Adrenal gland (tissue), 19 donors: ENCODE measurements at places on chromosomes 2 and 18. TPM values are rescaled to one million over a fixed set of nuclear protein-coding genes. Genes with fewer than 3 reads are reported as not detected.

WDR35 gene
- polyA plus RNA-seq, result 3.7 TPM

NMUR1 gene
- polyA plus RNA-seq, result 0.40 TPM

UXS1 gene
- polyA plus RNA-seq, result 5.7 TPM

FOSL2 gene
- 92.8 TPM for polyA plus RNA-seq

ZBTB7C gene
- polyA plus RNA-seq, result 22.6 TPM

SP140L gene
- polyA plus RNA-seq, result 23.4 TPM

ACTG2 gene
- 66.9 TPM for polyA plus RNA-seq

GRCh38 chr2:198173242-198173641 is 368.8 kb downstream of the PLCL1 start:
- H3K36me3 ChIP-seq, result no peaks in the 10 kb centered on the region
- no peak overlapping the region for H3K4me3 ChIP-seq
- H3K27me3 ChIP-seq, result no peaks in the 10 kb centered on the region
- H3K4me1 ChIP-seq, result no peaks in the 10 kb centered on the region

DNA sequence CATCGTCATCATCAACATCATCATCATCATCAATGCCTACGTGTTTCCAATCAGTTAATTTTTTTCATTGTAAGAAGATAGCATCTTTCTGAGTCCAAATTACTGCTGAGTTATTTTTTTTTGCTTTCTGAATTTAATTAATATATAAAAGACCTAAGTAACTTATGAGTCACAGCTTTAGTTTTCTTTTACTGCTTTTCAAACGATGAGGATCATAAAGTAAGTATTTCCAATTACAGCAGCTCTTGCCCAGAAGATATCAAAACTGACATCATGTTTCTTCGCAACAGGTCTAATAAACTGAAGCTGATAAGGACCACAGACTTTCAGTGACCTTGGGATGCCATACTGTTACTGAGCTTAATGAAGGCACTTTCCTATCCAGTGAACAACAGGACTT is 442.2 kb downstream of the DSEL start:
- no peaks in the 10 kb centered on the region for H3K36me3 ChIP-seq
- no peak overlapping the region for H3K27ac ChIP-seq
- no peaks in the 10 kb centered on the region for H3K27me3 ChIP-seq
- H3K4me1 ChIP-seq, result no peaks in the 10 kb centered on the region
- DNase-seq, result no peak

DNA sequence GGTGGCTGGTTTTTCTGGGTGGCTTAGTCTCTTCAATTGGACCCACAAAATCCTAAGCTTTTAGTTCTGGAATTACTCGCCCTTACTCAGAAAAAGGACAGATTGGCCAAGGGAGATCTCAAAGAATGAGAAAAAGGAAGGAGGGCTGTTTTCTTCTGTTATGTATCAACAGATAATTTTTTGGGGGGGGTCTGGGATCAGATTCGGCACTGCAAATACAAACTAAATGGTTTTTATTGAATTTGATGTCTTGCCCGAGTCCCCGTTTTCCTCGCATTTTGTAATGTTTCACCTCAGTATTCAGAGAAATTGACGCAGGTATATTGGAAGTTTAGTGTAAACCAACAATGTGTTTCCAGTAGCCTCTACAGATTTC is 762 bp downstream of the YIPF4 start:
- DNase-seq, result no peak
- no peaks in the 10 kb centered on the region for H3K4me1 ChIP-seq
- no peak overlapping the region for H3K27ac ChIP-seq

- no peaks in the 10 kb centered on the region for H3K4me1 ChIP-seq
- DNase-seq, result no peak
- no peaks in the 10 kb centered on the region for H3K36me3 ChIP-seq
- no peak overlapping the region for H3K4me3 ChIP-seq
- no peaks in the 10 kb centered on the region for H3K27me3 ChIP-seq
Measured at GRCh38 chr2:38797250-38797676, 19.3 kb downstream of the GEMIN6 start.

- no peak for DNase-seq
- H3K27me3 ChIP-seq, result no peaks in the 10 kb centered on the region
- no peak overlapping the region for H3K27ac ChIP-seq
- H3K4me3 ChIP-seq, result no peak overlapping the region
- no peaks in the 10 kb centered on the region for H3K4me1 ChIP-seq
- no peaks in the 10 kb centered on the region for H3K36me3 ChIP-seq
Measured at GRCh38 chr2:66781804-66782203, 346.9 kb downstream of the MEIS1 start.

- H3K4me3 ChIP-seq, result peak within 1 kb of the TSS; percentile 100
- peak; percentile 94 for DNase-seq
- H3K27me3 ChIP-seq, result no peaks in the 10 kb centered on the region
- H3K4me1 ChIP-seq, result no peaks in the 10 kb centered on the region
- peaks cover 24% of the 10 kb centered on the region for H3K36me3 ChIP-seq
Measured at GRCh38 chr2:151409601-151410484, at the start of gene RIF1. Gene RIF1, plus strand, starts transcription at chr2:151409902. Its CDS starts 522 bp downstream, at chr2:151410424.

GRCh38 chr2:163401481-163401880 is 334.3 kb downstream of the FIGN start:
- DNase-seq, result peak; percentile 79
- H3K4me1 ChIP-seq, result no peaks in the 10 kb centered on the region
- no peak overlapping the region for H3K4me3 ChIP-seq
- no peaks in the 10 kb centered on the region for H3K36me3 ChIP-seq
- H3K27me3 ChIP-seq, result no peaks in the 10 kb centered on the region

DNA sequence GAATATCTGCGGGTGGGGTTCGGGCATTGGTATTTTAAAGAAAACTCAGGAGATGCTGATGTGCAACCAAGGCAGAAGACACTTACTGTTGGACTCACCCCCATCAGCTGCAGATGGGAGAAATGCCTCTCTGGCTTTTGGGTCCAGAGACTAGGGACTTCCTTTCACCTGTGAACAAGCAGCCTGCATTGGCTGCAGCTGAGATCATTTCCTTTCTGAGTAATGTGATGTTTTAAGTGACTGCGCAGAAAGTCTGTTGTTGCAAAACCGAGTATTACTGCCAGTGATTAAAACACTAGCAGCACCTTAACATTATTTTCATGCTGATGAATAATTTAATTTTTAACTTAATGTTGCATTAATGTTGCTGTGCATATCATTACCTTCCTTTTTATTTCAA is 143.0 kb downstream of the TSN start:
- H3K4me3 ChIP-seq, result no peak overlapping the region
- H3K27ac ChIP-seq, result no peak overlapping the region
- H3K4me1 ChIP-seq, result no peaks in the 10 kb centered on the region
- no peaks in the 10 kb centered on the region for H3K27me3 ChIP-seq
- H3K36me3 ChIP-seq, result no peaks in the 10 kb centered on the region

GRCh38 chr18:59861009-59861408 is 38.8 kb upstream of the PMAIP1 start:
- no peak for DNase-seq
- peaks cover 12% of the 10 kb centered on the region for H3K27me3 ChIP-seq
- no peak overlapping the region for H3K4me3 ChIP-seq
- no peak overlapping the region for H3K27ac ChIP-seq
- H3K36me3 ChIP-seq, result no peaks in the 10 kb centered on the region
- no peaks in the 10 kb centered on the region for H3K4me1 ChIP-seq

DNA sequence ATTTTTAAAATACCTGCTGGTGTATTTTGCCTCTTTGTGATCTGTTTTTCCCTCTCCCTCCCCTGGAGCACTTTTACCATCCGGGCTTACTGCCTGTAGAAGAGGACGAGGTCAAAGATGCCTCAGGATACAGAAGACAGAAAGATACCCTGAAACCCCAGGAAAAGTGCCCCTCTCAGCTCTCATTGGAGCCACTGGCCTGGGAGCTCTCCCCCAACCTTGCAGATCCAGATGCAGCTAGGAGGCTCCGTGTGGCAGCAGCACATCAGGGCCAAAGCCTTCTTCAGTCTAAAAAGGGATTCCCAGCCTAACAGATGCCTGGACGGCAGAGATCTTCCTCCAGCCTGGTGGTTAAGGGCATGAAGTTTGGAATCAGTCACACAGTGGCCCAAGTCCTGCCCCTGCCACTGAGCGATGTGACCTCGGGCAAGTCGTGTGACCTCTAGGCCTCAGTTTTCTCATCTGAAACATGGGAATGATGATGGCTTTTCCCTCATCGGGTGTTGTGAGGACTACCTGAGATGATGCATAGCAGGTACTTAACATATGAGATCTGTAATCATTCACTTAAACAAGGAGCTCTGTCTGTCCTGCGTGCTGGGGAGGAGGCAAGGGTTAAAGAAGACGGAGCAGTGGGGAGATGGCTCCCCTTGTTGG is 239.4 kb downstream of the DYSF start:
- H3K27ac ChIP-seq, result no peak overlapping the region
- H3K36me3 ChIP-seq, result no peaks in the 10 kb centered on the region
- DNase-seq, result no peak
- no peak overlapping the region for H3K4me3 ChIP-seq
- no peaks in the 10 kb centered on the region for H3K4me1 ChIP-seq
- H3K27me3 ChIP-seq, result no peaks in the 10 kb centered on the region

DNA sequence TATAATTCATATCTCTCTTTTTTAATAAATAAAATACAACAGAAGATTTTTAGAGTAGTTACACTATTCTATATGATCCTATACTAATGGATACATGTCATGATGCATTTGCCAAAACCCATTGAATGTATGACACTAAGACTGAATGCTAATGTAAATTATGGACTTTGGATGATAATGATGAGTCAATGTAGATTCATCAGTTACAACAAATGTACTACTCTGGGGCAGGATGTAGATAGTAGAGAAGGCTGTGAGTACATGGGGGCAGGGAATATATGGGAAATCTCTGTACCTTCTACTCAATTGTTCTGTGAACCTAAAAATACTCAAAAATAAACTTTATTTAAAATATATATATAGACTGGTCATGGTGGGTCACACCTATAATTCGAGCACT is 45.6 kb upstream of the NEDD4L start:
- H3K36me3 ChIP-seq, result no peaks in the 10 kb centered on the region
- H3K27me3 ChIP-seq, result no peaks in the 10 kb centered on the region
- no peaks in the 10 kb centered on the region for H3K4me1 ChIP-seq
- no peak overlapping the region for H3K27ac ChIP-seq

DNA sequence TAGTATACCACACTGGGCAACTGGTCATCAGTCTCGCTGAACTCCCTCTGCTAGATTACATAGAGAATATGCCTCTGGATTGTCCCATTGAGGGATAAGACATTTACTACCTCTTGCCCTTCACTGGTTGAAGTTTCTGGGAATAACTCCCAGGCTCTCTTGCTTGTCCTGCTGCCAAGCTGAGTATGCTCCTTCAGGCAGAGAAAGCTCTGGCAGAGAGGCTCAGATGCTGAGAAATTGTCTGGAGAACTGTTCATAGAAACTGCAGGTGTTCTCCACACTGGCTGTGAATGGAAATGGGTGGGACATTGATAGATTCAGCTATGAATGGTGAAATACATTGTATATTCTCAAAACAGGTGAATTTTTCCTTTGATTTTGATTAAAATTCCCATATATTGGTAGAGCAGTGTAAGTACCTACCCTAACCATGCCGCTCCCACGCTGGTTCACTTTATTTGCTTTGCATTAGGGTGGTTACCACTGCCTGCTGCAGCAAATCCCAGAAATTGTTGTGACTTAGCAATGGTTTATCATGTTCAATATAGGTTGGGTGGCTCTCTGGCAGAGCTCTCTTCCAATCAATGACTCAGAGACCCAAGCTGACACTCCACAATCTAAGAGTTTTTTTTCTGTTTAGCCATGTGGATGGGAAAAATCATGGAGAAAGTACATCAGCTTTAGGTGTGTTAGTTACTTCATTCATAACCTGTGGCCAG is 36.7 kb downstream of the FAM117B start:
- H3K4me3 ChIP-seq, result no peak overlapping the region
- no peaks in the 10 kb centered on the region for H3K36me3 ChIP-seq
- no peak overlapping the region for H3K27ac ChIP-seq
- DNase-seq, result no peak

- no peaks in the 10 kb centered on the region for H3K36me3 ChIP-seq
- no peaks in the 10 kb centered on the region for H3K27me3 ChIP-seq
- H3K27ac ChIP-seq, result no peak overlapping the region
- no peak for DNase-seq
Measured at GRCh38 chr18:52422985-52423601, 83.1 kb downstream of the DCC start.
